ENCODE measurements at places on chromosomes 7 and 10. TPM values are rescaled to one million over a fixed set of nuclear protein-coding genes. Genes with fewer than 3 reads are reported as not detected.

DNA sequence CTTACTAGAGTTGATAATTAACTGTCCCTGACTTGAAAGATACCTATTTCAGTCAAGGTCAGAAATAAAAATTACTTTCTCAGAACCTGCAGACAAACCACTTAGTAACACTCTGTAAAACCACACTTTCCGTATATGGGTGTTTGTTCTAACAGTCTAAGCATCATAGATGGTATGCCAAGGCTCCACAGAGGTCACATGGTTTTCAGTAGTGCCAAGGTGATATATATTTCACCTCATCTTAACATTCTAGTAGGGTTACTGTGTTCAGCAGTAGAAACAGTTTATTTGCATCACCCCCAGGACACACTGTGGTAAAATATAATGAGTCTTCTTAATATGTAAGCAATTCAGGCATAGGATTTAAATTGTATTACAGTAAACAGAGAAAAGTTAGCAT lies 61.5 kb downstream of the KCND2 start:
- H3K27me3 ChIP-seq: no peaks in the 10 kb centered on the region
- H3K4me3 ChIP-seq: no peak overlapping the region
- no peak for DNase-seq
- H3K36me3 ChIP-seq: no peaks in the 10 kb centered on the region
- H3K4me1 ChIP-seq: no peaks in the 10 kb centered on the region
- H3K27ac ChIP-seq: no peak overlapping the region

GRCh38 chr10:8054494-8055407 lies at the start of gene GATA3:
Gene GATA3, plus strand, starts transcription at chr10:8054688. Its CDS starts 968 bp downstream, at chr10:8055656.
- H3K4me1 ChIP-seq: peaks cover 46% of the 10 kb centered on the region
- peaks cover 96% of the 10 kb centered on the region for H3K27me3 ChIP-seq
- no peaks in the 10 kb centered on the region for H3K36me3 ChIP-seq
- H3K27ac ChIP-seq: peak within 1 kb of the TSS; percentile 63

DNA sequence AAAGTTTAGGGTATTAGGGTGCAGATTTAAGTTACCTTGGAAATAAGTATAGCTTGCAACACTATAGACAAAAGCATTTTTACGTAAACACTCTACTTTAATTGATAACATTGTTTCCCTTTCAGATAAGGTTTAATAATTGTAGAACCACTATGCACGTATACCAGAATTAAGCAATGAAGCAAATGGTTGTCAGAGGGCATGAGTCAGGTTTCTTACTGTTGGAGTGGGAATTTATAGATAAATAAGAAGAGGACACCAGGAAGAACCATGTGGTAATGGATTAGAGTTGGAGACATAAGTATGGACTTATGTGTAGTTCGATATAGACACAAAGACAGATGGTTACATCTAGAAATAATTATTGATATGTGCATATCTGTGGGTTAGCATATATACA lies 355.6 kb downstream of the ETV1 start:
- H3K27ac ChIP-seq: no peak overlapping the region
- DNase-seq: no peak
- no peaks in the 10 kb centered on the region for H3K4me1 ChIP-seq
- no peaks in the 10 kb centered on the region for H3K27me3 ChIP-seq
- no peak overlapping the region for H3K4me3 ChIP-seq
- H3K36me3 ChIP-seq: no peaks in the 10 kb centered on the region

DNA sequence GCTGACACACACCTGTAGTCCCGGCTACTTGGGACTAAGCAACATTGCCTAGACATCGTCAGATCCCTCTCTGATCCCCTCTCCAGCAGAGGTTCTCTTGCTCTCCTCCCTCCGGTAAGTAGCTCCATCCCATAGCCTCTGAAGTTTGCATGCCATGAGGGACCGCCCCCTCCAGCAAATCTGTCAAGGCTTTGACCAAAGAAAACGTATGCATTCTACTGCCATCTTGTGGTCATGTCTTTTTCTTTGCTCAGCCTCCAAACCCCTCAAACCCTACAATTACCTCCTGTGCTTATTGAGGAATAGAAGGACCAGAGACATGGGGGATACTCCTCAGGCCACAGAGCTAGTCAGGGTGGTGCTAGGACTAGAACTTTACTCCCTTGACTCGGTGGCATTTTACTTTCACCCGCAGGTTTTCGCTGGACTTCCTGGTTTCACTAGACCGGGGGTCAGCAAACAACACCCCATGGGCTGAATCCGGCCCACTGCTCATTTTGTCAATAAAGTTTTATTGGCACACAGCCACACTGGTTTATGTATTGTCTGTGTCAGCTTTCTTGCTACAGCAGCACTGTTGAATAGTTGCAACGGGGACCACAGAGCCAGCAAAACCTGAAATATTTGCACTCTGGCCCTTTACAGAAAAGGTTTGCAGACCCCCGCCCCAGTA lies 202.6 kb upstream of the FOXK1 start:
- no peaks in the 10 kb centered on the region for H3K4me1 ChIP-seq
- no peak for DNase-seq
- no peak overlapping the region for H3K4me3 ChIP-seq
- no peaks in the 10 kb centered on the region for H3K27me3 ChIP-seq
- H3K27ac ChIP-seq: no peak overlapping the region
- H3K36me3 ChIP-seq: no peaks in the 10 kb centered on the region

DNA sequence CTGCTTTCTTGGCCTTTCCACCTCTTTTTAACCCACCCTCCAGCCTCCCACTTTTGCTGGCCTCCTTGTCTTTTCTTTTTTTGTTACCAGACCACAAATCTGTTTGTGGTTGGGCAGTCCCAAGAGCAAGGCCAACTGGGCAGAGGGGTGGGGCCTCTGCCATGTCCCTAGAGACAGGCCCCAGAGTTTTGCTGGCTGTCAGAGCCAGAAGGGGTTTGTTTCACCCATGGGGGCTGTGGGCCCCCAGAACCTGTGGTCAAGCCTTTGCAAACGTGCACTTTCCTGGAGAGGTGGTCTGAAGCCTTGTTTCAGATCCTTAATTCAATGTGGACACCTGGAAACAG lies 10.3 kb downstream of the ZMIZ1 start:
- H3K36me3 ChIP-seq: no peaks in the 10 kb centered on the region
- no peak overlapping the region for H3K4me3 ChIP-seq
- peaks cover 100% of the 10 kb centered on the region for H3K4me1 ChIP-seq
- DNase-seq: no peak

DNA sequence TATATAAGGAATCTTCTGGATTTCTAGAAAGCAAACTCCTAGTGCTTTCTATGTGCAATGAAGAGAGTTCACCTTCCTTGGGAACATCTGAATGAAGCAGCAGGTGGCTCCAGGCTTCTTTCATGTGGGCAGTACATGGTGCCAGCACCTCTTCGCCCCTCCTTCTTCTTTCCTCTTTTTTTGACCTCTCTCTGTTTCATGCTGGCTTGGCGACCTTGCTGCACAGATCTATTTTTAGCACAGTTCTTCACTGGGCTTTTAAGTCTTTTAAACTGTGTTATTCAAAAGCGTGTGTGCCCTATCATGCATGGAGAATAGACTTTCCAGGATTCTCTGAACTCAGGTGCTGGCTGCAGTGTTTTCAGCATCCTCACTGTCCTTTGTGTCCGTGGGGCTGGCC lies 400.3 kb upstream of the PRKCQ start:
- no peak overlapping the region for H3K4me3 ChIP-seq
- H3K27ac ChIP-seq: no peak overlapping the region
- H3K27me3 ChIP-seq: peaks cover 5% of the 10 kb centered on the region

- H3K27me3 ChIP-seq: no peaks in the 10 kb centered on the region
- no peak overlapping the region for H3K27ac ChIP-seq
- H3K36me3 ChIP-seq: no peaks in the 10 kb centered on the region
- no peak overlapping the region for H3K4me3 ChIP-seq
Observed at GRCh38 chr7:123415625-123416024, 118.8 kb downstream of the IQUB start.

DNA sequence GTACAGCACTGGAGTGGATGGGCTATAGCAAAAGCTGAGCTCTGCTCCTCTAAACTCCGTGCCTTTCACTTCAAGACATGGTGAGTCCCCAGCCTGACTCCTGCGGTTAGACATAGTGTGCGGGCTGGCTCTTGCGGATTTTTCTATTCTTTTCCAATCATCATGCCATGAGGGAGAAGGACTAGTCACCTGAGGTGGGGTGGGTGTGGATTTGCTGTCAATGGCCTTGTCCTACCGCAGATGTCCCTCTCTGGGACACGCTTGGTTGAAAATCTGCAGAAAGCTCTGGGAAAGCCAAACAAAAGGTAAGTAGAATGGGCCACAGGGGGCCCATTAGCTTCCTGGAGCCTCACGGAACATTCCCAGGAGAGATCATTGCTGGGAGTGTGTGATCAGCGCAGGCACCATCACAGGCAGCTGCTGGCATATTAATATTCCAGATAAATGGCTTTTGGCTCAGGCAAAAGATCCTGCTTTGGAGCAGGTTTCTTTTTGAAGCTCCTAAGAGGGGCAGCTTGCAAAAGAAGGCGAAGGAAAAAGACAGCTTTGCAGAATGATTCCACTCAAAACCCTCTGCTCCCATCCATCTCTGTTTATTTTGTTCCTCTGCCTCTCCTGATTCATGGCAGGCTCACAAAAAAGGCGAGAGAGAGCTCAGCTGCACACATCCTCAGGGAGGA lies 509.0 kb upstream of the ZMIZ1 start:
- H3K4me1 ChIP-seq: peaks cover 18% of the 10 kb centered on the region
- H3K4me3 ChIP-seq: no peak overlapping the region
- no peak for DNase-seq
- no peak overlapping the region for H3K27ac ChIP-seq
- no peaks in the 10 kb centered on the region for H3K27me3 ChIP-seq

Gene GRM8
- 0.30 TPM for polyA plus RNA-seq

Gene ZNF248
- polyA plus RNA-seq: 5.7 TPM

Gene CYP2C9
- 0.19 TPM for polyA plus RNA-seq

GRCh38 chr7:131664570-131664969 lies 108.1 kb upstream of the PODXL start:
- H3K27me3 ChIP-seq: no peaks in the 10 kb centered on the region
- no peaks in the 10 kb centered on the region for H3K4me1 ChIP-seq
- H3K36me3 ChIP-seq: no peaks in the 10 kb centered on the region
- no peak for DNase-seq
- H3K4me3 ChIP-seq: no peak overlapping the region

DNA sequence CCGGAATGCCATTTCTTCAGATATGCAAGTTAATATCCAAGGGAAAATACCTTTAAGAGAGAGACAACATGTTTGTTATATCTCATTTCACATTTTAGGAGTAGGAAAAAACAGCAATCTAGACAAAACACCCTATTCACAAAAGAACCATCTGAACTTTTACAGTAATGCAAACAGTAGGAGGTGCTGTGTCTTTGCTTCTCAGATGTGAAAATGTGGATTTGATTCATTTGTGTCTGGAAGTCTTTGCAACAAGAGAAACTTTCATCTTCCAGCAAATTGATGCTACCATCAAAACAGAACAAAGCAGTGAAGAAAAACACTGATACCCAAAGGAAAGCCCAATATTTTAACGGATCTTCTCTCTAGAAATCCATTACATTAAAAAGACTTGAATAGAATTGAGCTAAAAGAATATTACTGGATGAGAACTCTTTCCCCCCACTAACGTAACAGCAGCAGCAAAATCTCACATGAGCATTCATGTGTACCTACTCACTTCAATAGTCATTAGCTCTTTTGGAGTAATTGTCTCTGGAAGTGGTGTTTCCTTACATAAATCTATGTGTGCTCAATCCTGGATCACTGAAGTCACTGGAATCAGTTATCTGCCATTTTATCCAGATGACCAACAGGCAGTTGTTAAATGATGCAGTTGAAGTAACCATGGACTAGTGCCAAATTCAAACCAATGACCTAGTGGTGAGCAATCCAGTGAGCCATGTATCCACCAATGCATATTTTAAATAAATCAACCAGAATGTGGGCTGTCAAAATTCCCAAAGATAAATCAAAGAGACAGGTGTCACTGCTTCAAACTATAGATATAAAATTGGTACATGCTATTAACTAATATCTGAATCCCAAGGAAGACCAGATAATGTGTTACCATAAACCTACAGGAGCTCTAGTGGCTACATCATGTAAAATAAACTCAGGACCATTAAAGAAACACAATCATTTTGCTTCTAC lies 1.8 kb downstream of the SEMA3C start:
- no peaks in the 10 kb centered on the region for H3K36me3 ChIP-seq
- H3K4me3 ChIP-seq: peak overlapping the region; percentile 68

Gene ATP6V0A4
- polyA plus RNA-seq: not detected

Gene RTKN2
- polyA plus RNA-seq: not detected

DNA sequence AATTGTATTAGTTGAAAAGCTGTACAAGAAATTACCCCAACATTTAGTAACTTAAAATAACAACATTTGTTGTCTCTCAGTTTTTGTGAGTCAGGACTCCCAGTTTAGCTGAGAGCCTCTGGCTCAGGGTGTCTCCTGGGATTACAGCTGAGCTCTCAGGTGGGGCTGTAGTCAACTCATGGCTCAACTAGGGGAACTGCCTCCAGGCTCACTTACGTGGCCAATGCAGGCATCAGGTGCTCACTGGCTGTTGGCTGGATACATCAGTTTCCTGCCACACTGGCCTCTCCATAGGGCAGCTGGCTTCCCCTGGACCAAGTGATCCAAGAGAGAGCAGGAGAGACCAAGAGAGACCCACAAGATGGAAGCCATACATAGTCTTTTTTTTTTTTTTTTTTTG lies 17.5 kb downstream of the CCNY start:
- no peak overlapping the region for H3K27ac ChIP-seq
- H3K27me3 ChIP-seq: no peaks in the 10 kb centered on the region
- no peak overlapping the region for H3K4me3 ChIP-seq
- H3K4me1 ChIP-seq: peaks cover 80% of the 10 kb centered on the region

DNA sequence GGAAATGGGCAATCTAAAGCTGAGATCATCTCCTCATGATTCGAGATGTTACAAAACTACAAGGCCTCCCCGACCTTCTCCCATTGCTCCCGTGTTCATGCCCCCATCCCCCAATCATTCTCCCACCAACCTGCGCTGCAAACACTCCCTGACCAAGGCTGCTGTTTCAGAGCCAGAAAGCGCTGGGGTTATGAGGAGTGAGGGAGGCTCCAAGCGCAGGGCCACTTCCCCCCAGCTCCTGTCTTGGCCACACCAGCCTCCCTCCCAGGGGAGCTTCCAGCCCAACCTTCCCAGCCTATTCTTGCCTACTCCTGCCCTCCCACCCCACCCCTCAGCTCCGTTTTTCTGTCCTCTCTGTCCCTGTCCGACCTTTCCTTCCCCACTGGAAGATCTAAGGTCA lies 14.7 kb upstream of the NODAL start:
- DNase-seq: no peak
- peaks cover 21% of the 10 kb centered on the region for H3K4me1 ChIP-seq
- H3K27me3 ChIP-seq: no peaks in the 10 kb centered on the region
- H3K27ac ChIP-seq: no peak overlapping the region

Data from heart left ventricle (tissue), 16 donors.